ENCODE measurements at places on chromosomes 7 and 10.

GRCh38 chr10:98098247-98098646, 36.2 kb upstream of the R3HCC1L start:
- DNase-seq: no peak

- no peak for DNase-seq
Observed at GRCh38 chr10:130244928-130245495, 108.8 kb downstream of the GLRX3 start.

GRCh38 chr10:3002304-3002703, 65.0 kb upstream of the PFKP start:
- no peak for DNase-seq

- peak; percentile 4 for DNase-seq
Observed at GRCh38 chr10:50653142-50653541, 29.4 kb upstream of the SGMS1 start.

- DNase-seq: no peak
Observed at GRCh38 chr7:83832009-83832408, 183.1 kb upstream of the SEMA3E start.
